ENCODE measurements at places on chromosomes 12 and 14.

GRCh38 chr12:115370650-115371049 lies 686.7 kb upstream of the TBX3 start:
- DNase-seq, result no peak

- DNase-seq, result no peak
Observed at GRCh38 chr12:47267571-47267970, 187.8 kb upstream of the AMIGO2 start.

DNA sequence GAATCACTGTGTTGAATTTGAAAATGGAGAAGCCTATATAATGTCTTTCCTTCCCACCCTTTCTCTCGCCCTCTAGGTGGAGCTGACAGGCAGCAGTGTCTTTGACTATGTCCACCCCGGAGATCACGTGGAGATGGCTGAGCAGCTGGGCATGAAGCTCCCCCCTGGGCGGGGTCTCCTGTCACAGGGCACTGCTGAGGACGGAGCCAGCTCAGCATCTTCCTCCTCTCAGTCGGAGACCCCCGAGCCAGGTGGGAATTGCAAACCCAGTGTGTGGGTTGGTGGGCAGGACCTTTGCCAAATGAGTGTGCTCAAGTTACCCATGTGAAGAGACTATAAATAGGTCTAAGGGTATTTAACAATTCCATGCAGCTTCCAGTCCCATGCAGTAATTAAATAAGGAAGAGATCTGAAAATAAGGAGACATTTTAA lies 274.7 kb downstream of the EGLN3 start:
- DNase-seq, result peak; percentile 66

DNA sequence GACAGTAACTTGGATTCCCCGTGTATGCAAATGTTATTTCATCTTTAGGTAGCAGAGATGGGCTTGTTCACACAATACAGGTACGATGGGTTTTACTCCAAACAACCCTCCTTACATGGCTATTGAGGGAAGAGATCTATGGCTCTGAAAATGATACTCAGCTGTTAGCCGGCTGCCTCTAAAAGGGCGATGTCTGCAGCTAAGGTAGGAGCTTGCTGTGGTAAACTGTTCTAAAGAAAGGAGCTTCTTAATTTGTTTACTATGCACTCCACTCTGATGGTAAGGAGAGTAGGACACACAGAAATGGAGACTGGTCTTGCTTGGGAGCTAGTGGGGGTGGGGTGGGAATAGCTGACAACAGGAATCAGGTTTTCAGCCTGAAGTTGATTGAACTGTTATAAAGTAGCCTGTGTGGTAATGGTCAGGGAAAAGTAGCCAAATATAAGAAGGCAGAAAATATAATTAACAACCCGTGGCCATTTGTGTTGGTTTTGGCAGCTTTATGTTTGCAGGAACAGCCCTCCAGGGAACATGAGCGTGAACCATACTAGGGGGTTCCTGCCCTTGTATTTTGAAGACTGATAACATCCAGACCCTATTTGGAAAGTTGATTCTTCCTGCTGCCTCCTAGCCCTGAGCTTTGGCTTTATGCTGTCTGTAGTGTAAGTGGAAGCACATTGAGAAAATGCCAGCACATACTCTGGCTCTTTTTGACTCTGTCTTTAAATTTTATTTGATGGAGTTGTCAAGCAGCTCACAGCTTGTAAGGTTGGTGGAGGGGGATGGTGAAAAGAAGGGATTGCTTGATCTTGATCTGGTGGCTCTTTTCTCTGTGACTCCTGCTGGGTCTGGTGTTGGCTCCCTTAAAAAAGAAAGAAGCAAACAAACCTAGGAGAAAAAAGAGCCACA lies 929.8 kb downstream of the DIO2 start:
- DNase-seq, result peak; percentile 4

DNA sequence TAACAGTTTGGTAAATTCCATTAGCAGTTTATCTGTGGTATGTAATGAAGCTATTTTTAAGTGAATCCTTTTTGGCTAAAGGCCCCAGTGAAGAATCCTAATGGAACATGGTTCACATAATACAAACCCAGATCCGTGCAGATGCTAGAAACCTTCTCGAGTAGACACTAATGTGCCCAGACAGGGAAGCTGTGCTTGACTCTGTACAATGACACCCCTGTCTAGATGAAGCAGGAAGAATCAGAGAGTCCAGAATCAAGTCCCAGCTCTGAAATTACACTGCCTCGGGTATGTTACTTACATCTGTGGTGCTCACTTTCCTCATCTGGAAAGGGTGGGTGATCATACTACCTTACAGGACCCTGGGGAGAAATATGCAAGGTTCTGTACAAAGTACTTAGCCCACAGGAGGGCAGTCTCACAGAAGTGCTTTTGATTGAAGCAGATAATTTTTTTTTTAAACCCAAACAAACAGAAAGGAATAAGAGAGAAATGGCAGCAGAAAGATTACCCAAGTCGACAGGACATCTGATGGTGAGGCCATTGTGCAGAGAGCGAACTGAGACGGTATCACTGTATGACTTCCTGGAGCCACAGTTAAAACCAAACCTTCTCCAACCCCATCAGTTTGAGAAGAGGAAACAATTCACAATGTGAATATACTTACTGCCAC lies 8.5 kb downstream of the CRACR2A start:
- DNase-seq, result no peak

GRCh38 chr14:71574976-71575375 lies 357.3 kb upstream of the RGS6 start:
- no peak for DNase-seq

- DNase-seq, result no peak
Observed at GRCh38 chr14:33480071-33480886, 470.6 kb downstream of the EGLN3 start.

DNA sequence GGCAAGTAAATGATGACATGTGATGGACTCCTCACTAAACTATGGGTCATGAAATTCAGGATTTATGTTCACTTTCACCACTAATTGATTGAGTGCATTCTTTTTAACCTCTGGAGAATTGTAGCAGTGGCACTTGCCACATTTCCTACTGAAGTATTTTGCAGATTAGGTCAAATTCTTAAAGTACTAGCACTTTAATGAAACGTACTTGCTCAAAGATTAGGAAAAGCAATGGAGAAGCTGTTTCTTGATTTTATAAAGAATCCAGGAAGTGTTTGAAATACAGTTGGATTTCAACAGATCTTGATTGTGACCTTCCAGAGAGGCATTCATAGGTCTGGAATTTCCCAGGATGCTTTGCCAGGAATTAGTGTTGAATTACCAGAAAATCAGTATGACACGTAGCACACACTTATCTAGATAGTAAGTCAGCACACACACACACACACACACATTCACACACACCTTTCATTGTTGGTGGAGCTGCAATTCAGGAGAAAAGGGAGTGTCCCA lies 162.6 kb downstream of the MYRFL start:
- no peak for DNase-seq

- DNase-seq, result no peak
Observed at GRCh38 chr14:103897075-103897947, 30.9 kb upstream of the TDRD9 start.

DNA sequence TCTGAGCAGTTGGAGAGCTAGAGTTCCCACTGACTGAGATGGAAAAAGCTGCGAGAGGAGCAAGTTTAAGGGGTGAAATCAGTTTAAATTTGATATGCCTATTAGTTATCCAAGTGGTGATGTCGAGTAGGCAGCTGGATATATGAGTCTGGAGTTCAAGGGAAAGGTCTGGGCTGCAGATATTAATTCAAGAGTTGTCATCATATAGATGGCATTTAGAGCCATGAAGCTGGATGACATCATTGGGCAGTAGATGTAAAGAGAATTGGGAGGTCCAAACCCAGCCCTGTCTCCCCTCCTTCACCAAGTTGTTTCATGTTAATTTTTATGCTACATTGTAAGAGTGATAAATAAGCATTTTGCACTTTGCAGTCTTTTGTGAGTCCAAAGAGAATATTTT lies 898.1 kb downstream of the GALC start:
- DNase-seq, result no peak

DNA sequence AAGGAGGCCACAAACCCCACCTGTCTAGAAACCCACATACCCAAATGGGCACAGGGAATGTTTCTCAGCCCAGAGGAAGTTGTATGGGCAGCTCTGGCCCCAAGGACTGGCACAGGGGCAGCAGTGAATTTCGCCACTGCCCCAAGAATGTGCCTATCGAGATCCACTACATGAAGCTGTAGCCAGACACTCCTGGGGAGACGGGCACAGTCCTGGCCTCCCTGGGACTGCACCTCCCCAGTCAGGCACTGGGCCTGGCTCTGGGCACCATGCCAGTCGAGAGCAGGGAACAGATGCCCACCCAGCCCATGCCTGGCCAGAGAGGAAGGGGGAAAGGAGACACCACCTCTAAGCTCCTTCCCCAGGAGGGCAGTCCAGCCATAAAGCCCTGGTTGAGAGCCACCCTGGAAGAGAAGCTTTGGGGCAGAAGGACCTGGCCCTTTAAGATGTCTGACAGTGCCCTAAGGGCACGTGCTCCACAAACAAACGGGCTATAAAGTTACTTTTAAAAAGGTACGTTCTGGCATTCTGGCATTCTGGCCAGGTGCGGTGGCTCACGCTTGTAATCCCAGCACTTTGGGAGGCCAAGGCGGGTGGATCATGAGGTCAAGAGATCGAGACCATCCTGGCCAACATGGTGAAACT lies 8.4 kb downstream of the ADCY6 start:
- no peak for DNase-seq

DNA sequence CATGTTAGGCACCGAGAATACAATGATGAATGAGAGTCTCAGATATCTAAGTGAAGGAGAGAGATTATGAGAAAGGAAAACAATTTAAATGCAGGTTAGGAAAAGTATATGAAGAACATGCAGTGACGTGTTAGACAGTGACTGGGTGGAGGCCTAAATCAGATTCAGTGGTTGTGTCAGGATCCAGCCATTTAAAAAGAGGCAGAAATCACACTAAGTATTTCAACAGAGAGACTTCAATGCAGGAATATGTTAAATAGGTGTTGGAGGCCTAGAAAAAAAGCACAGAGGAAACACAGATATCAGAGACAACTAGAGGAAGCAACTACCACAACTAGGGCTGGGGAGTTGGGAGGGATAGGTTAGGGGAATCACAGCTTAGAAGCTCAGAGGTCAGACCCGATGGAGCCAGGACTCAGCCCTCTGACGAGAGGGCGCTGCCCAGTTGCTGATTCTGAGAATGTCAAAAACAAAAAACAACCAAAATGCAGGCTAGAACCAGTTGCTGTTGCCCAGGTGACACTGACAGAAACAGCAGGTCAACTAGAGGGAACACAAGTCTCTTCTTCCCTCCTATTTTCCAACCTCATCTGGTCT lies 3.0 kb upstream of the GARIN2 start:
- DNase-seq, result no peak

DNA sequence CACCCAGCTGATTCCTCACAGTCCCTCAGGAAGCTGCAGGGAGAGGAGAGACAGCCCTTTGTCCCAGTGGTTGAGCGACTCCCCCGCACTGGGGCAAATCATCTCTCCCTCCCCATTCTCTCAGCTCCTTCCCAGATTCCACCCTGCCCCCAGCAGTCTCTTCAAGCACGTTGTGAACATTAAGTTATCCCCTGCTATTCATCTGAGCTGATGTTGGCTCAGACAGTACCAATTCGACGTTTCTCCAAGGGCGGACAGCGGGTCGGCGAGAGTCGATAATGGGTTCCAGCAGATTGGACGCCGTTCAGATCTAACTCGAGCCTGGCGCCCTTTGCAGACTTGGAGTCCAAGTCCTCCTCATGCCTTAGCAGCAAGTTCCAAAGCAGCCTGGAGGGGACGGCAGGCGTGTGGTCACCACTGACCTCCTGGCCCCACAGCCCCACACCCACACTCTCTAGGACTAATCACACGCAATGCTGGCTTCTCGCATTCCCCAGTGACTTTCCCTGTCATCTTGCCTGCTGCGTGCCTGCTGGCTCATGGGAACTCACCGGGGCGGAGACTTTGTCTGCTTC lies 245.9 kb downstream of the CHST11 start:
- DNase-seq, result no peak

DNA sequence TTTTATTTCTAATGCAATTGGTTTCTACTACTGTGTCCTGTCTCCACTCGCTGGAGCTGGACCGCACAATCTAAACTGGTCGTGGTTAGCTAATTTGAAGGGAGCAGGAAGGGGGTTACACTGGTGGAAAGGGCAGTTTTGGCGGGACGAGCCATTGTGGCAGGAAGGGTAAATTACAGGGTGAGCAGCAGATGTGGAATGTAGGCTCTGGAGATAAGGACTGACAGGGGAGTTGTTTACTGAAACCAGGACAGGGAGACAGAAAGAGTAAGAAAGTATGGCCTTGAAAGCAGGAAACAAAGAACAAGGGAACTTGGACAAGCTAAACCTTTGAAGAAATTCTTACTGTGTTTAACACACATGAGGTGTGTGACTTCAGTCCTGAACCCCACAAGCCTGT lies 147.8 kb downstream of the ATXN7L3B start:
- no peak for DNase-seq

DNA sequence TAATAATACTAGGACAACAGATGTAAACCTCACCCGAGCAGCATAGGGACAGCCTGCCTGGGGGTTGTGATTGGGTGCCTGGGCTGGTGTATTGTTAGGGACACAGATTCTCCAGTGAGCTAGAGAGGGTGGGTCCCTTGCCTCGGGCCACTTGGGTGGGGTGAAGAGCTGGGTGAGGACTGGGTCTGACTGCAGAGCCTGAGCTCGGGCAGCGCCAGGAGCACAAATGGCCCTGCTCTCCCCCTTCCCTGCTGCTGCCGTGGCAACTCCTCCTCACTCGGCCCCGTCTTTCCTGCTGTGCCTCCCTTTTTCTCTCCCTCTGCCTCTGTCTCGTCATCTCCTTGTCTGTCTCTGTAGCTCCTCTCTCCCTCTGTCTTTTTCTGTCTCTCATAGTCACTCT lies 115.4 kb downstream of the GLT1D1 start:
- no peak for DNase-seq

DNA sequence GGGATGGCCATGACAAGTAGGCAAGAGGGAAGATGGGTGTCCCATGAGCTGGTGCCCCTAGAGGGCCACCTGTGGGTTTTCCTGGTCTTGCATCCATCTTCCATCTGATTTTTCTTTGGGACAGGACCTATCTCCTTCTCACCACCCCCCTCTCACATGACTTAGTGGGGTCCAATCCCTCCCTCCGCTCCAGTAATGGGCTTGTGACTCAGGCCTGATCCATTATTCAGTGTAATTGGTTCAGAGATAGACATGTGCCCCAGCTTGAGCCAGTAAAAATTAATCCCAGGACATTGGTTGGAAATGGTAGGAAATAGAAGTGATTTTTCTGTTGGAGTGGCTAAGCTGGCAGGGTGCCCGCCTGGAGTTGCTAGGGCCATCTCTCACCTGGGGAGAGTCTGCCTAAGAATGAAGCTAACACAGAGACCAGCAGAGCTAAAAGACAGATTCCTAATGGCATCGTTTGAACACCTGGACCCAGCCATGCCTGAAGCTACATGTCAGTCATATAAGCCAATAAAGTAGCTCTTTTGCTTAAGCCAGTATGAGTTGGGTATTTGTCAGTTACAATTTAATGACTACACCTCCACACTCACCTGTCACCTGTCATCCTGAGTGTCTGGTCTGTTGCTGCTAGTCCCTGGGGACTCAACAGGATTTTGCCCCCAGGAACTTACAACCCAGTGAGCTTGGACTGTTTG lies 14.7 kb downstream of the RASAL1 start:
- peak; percentile 75 for DNase-seq

DNA sequence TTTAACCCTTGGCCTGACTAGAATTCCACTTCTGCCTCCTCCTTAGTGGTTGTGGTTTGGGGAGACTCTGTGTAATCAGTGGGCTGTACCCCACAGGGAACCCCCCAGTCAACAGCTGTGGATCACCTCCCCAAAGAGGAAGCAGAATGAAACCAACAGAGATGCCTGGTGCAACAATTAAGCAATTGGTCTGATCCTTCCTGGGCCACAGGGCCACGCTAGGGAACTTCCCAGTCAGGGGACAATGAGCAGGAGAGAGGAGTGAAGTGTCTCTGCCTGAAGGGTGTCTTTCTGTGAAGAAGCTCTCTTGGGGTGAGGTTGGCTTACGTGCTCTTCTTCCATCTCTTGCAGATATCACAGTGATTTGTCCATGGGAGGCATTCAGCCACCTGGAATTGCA lies 8.2 kb downstream of the PDE6H start:
- DNase-seq, result no peak
